Posterior cingulate gyrus (tissue), 11 donors: ENCODE measurements at places on chromosomes 1 and 21.

DNA sequence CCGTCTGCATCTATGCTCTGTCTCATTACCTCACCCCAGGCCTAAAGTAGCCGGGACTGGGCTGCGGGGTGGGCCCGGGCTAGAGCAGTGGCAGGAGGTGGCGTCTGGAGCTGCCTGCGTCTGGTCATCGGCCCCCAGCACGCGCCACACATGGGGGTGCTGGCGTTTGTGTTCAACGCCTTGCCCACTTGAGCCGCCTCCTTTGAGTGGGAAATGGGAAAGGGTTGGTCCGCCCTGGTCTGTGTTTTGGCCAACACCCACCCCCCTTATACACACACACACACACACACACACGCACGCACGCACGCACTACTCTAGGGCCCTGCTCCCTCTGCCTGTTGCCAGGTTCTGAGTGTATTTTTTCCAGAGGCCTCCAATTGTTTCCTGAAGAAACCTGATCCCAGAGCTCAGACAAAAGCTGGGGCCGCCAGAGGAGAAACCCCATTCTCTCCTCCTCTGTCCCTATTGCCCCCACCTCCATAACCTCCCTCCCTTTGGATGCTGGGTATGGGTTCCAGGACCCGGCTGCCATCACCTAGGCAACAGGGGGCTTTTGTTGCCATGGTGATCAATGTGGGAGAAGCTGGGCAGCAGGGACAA lies 10.1 kb downstream of the VANGL2 start:
- no peak for DNase-seq

GRCh38 chr1:59266180-59266926 lies 30.5 kb upstream of the FGGY start:
- no peak for DNase-seq

- no peak for DNase-seq
Measured at GRCh38 chr1:186880982-186881381, 52.2 kb downstream of the PLA2G4A start.

DNA sequence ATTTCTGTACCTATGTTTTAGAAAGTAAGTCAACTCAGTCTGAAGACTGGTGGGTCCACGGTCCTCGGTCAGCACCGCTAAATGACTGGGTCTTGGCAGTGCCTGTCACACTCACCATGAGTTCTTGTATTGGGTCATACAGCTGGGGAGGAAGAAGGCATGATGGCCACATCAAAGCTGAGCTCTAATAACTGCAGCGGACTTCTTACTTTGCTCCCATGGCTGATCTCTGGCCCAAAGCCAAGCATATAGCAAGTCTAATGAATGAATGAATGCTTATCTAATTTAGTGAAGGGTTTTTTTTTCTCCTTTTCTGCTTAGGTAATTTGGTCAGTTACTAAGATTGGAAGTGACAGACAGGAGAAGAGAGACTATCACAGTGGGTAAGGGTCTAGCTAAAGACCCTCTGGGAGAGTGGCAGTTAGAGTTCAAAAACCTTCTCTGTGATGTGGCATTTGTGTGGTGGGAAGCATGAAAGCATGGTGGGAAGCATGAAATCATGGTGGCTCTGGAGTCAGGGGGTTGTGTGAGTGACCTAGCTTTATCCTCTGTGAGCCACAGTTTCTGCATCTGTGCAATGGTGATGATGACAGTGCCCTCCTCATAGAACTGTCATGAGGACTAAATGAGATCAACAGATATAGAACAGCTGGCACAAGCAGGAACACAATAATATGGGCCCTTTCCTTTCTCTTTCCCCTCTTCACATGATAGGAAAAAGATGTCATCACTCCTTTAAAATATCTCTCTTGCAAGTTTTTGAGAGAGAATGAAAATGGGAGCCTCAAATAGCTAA lies 78.9 kb upstream of the JAK1 start:
- DNase-seq, result no peak

GRCh38 chr1:68120136-68120791 lies 69.8 kb upstream of the DIRAS3 start:
- DNase-seq, result no peak

DNA sequence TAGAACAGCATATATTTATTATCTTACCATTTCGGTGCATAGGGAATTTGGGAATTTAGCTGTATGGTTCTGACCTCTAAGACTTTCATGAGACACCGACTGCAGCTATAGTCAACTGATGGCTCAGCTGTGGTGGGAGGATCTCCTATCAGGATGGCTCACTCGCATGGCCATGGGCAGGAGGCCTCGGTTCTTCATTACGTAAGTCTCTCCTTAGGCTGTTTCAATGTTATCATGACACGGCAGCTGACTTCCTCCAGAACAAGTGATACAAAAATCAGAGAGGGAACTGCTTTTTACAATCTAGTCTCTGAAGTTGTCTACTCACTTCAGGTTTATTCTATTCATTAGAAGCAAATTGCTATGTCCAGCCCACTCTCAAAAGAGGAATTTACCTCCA lies 13.3 kb upstream of the CAPN8 start:
- no peak for DNase-seq

GRCh38 chr1:42420911-42421585 lies 34.8 kb downstream of the ZMYND12 start:
- DNase-seq, result peak; percentile 80

DNA sequence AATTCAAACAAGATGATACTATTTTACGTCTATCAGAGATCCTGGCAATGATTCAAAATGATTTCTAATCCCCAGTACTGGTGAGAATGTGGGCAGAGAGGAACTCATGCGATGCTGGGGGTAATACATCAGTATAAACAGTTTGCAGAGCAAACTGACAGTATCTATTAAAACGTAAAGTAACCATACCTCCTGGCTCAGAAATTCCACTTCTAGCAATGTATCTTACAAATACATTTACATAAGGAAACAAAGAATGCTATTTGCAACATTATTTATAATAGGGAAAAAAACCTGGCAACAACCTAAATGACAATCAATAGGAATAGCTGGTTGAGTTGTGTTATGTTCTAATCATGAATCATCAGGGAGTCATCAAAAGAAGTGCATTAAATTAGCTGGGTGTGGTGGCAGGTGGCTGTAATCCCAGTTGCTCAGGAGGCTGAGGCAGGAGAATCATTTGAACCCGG lies 15.9 kb downstream of the RCAN1 start:
- DNase-seq, result no peak

GRCh38 chr1:12618965-12619791 lies 1.2 kb upstream of the DHRS3 start:
- peak; percentile 35 for DNase-seq

- DNase-seq, result no peak
Measured at GRCh38 chr1:111611986-111612385, 7.6 kb upstream of the RAP1A start.

DNA sequence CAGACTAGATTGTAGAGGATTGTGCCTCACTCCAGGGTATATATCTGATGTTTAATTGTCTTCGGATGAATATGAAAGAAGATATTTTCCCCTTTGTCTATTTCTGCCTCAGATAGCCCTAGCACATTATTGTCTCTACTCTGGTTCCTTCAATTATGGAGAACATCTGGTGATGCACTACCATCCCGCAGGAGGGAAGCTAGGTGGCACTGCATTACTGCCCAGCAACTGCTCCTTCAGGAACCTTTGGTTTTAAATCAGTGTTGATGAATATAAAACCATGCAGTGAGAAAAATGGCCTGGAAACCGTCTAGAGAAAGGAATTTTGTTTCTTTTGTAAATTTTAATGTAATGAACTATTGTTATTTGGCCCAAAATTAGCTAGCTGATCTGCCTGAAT lies 68.5 kb downstream of the GPR88 start:
- peak; percentile 10 for DNase-seq

GRCh38 chr1:111778541-111779051 lies 22.9 kb downstream of the DDX20 start:
- no peak for DNase-seq

DNA sequence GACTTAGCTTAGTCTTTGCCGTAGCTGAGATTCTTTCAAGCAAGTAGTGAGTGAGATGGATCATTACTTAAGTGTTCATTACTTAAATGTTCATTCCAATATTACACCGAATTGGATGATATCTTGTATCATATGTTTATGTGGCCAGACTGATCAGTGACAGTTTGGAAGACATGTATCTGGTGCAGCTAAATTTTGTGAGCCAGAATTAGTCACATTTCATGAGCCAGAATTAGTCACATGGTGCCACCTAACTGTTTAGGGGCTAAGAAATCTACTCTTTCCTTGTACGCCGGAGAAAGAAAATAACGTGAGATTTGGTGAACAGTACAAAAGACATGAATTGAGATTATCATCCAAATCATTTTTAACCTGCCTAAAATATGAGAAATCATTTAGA lies 355.6 kb downstream of the USP25 start:
- no peak for DNase-seq

- DNase-seq, result no peak
Measured at GRCh38 chr1:43551396-43551888, 20.8 kb downstream of the PTPRF start.

- no peak for DNase-seq
Measured at GRCh38 chr1:116545359-116545705, 25.5 kb downstream of the CD58 start.

- DNase-seq, result no peak
Measured at GRCh38 chr1:109578947-109579443, 30.6 kb downstream of the GNAI3 start.

DNA sequence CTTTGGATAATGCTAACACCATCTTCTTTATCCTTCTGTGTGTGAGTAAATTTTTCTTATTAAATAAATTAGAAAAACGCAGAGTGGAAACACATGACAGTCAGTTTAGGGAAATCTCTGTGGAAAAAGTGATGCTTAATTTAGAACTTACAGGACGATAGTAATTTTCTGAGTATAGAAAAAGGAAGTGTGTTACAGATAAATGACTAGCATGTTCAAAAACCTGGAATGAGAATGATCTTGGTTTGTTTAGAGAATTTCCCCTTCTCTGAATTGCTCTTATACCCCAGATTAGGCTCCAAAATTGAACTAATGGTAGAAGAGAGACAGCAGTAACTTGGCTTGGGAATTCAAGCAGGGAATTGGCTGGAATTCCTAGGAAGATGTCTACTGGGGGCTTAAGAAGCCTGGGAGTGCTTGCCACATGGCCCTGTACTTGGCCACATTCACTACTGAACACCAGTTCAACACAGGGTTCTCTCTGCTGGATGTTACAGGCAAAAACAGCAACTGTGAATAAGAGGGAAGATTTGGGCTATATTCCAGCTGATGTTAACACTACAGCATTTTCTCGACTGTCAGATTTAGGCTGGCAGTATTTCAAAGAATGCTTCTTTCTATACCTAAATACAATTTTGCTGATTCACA lies 1004.2 kb downstream of the TTLL7 start:
- DNase-seq, result no peak

DNA sequence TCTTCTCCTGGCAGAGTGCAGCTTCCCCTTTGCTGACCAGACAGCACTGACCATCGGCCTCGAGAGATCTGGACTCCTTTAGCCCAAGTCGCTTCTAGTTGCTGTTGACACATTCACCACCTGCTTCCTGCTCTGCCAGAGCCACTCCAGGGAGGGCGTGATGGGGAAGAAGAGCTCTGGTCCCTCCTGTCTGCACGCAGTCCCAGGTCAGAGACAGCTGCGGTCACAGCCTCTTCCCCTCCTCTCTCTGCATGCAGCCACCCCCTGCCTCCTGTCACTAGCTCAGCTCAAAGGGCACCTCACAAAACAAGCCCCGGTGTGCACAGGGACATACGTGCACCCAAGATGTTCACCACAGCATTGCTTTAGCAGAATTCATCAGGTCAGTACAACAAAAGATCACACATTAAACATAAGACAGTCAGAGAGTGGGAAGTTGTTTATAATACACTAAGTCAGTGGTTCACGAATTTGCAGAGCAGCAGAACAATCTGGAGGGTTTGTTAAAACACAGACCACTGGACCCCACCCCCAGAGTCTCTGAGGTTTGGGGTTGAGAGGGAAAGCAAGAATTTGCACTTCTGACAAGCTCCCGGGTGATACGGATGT lies 132.9 kb downstream of the SYF2 start:
- DNase-seq, result peak; percentile 17

DNA sequence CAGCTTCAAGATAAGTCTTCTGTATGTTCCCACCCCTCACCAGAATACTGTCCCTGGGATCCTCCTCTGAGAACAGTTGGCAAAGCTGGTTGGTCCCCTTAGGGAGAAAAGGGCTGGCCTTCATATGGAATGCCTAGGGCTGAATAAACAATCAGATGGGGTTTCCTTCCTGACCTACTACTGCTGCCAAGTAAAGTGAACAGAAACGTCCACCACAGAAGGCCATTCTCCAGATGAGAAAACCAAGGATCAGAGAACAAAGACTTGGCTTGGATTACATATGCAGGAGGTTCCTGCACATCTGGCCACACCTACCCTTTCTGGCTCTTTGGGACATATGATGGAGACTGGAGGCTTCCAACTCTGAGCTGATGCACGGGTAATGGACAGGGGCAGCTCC lies 194.5 kb downstream of the HIVEP3 start:
- DNase-seq, result no peak

DNA sequence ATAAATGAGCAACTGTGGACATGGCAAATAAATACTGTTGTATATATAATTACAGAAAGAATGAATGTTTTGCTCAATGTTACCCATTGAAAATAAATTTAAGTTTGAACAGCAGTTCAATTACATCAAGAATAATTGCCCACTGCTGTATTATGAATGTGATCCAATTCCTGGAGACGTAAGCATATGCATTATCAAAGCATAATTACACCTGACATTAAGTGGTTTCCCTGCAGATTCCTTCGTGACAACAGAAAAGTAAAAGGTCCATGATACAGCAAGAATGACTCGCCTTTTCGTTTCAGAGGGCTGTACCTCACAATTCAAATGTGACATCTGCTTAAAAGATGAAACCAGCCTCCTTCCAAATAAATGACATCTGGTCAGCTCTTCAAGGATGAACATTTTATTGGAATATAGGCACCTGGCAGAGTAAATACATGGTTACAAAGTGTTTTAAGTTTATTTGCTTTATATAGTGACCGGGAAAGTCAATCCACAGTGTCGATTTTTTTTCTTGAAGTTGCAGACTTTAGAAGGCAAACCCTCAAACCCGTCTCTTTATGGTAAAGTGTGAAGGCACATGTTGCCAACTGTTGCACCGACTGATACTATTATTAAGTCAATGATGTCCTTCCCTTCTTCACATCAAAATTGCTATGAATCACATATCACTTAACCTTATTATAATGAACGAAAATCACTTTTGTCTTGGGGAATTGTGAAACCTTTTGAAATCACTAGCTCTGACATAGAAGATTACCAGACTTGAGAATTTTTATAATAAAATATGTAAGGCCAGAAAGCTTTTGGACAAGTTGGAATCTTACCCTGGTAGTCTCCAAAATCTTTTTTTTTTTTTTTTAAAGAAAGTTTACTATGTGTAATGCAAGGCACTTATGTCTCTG lies 36.2 kb upstream of the EDEM3 start:
- DNase-seq, result no peak
